Glomerular endothelial cell (primary cell): ENCODE measurements at places on chromosomes 13 and 19. TPM values are rescaled to one million over a fixed set of nuclear protein-coding genes. Genes with fewer than 3 reads are reported as not detected.

The OR7A5 gene
- total RNA-seq: not detected in 2 replicates

The URAD gene
- total RNA-seq: not detected in 2 replicates

The RAB3A gene
- total RNA-seq: 2.6 and 4.1 TPM in 2 replicates

The CDC16 gene
- 46.6 and 66.0 TPM in 2 replicates for total RNA-seq

The ZNF665 gene
- total RNA-seq: 1.9 and 2.5 TPM in 2 replicates

The PRR19 gene
- total RNA-seq: 0.10 and 1.8 TPM in 2 replicates

The OR7D2 gene
- 0.35 TPM in 1 of 2 replicates, not detected in the other for total RNA-seq

The HOMER3 gene
- total RNA-seq: 268 and 518 TPM in 2 replicates

The LTBP4 gene
- total RNA-seq: 29.2 and 35.0 TPM in 2 replicates

The PEX11G gene
- total RNA-seq: 2.7 and 4.1 TPM in 2 replicates

The DACT3 gene
- total RNA-seq: 2.3 and 3.7 TPM in 2 replicates

The BICRA gene
- 10.6 and 25.4 TPM in 2 replicates for total RNA-seq

The ANGPTL4 gene
- total RNA-seq: 124 and 137 TPM in 2 replicates

The GRIK5 gene
- total RNA-seq: 0.23 TPM in 1 of 2 replicates, not detected in the other

The SLC35E1 gene
- 34.1 and 45.6 TPM in 2 replicates for total RNA-seq

The MYBPC2 gene
- not detected in 2 replicates for total RNA-seq

The MYH14 gene
- 0.99 and 1.2 TPM in 2 replicates for total RNA-seq

The IL4I1 gene
- 20.4 and 20.6 TPM in 2 replicates for total RNA-seq

The NCCRP1 gene
- total RNA-seq: not detected in 2 replicates

The CD79A gene
- 0.47 TPM in 1 of 2 replicates, not detected in the other for total RNA-seq

The GFY gene
- not detected in 2 replicates for total RNA-seq

The PROZ gene
- not detected in 2 replicates for total RNA-seq

The AP1M2 gene
- total RNA-seq: 1.4 and 3.0 TPM in 2 replicates

The ANKLE1 gene
- 0.39 and 4.3 TPM in 2 replicates for total RNA-seq

The CBLC gene
- total RNA-seq: 1.1 TPM in 1 of 2 replicates, not detected in the other

The C19orf85 gene
- not detected in 2 replicates for total RNA-seq
